ENCODE measurements at places on chromosomes 1 and 21.
A peak's percentile ranks its signal among the peaks of the same experiment; 100 is the strongest.

- DNase-seq: no peak
Observed at GRCh38 chr1:222588135-222588534, 1.6 kb downstream of the TAF1A start.

- no peak for DNase-seq
Observed at GRCh38 chr1:117930173-117930447, 571 bp downstream of the WDR3 start.

GRCh38 chr1:27891196-27891889 lies 19.0 kb downstream of the THEMIS2 start:
- DNase-seq: no peak

DNA sequence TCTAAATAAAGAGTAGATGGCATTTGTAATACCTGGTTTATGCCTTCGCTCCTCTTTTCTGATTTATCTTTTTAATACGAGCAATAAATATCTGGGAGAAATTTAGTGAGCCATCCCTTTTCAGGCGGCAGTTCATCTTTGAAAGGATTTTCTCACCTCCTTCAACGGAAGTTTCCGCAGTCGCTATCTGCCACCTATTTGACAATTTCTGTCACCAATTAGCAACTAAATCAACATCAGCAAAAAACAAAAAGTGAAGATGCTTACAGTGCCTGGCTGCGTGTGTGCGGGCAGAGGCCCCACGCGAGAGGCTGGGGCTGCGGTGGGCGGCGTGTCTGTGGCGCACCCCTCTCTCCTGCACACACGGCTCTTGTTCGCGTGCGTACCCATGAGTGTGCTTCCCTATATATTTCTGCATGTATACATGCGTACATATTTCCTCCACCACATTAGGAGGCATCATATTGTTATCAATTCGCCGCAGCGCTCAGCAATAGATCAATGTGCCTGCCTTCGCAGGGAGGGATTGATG lies 117.3 kb upstream of the BARHL2 start:
- DNase-seq: no peak

DNA sequence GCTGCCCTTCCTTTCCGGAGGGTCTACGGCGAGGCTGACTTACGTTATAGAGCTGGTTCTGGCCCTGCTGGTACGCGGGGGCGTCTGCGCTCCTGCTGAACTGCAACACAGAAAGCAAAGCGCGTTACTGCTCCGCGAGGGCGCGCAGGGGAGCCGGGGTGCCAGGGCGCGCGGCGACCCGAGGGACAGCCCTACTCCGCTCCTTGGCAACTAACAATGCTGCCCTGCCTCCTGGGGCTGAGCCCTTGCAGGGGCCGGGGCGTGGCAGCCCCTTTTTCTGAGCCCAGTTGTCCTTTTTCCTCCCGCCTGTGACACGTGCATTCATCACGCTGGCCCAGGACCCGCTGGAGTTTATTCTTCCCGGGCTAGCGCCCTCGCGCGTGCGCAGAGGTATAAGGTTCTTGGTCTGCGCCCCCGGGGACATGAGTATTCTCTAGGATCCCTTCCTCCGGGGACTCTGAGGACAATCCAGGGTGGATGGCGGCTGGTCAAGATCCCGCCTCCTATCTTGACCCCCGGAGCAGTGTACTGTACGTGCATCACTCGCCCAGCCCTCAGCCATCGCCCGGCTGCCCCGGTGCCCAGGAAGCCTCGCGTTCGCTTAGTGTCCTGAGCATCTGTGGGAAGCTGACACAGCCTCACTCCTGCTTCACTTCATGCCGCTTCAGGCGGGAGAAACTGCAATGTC lies 78.9 kb downstream of the CD247 start:
- DNase-seq: no peak

DNA sequence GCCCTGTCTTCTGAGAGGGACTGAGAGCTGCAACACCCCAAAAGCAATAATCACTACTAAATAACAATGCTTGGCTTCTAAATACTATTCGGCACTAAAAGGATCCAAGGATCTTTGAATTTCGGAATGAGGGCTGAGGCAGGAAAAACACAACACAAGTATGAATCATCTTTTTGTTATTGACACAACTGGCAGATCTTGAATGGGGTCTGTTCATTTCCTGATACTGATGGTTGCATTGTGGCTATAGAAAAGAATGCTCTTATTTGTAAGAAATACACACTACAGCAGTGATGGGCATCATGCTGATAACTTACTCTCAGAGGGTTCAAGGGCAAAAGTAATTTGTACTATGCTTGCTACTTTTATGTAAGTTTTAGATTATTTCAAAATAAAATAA lies 149.2 kb upstream of the PLD5 start:
- no peak for DNase-seq

DNA sequence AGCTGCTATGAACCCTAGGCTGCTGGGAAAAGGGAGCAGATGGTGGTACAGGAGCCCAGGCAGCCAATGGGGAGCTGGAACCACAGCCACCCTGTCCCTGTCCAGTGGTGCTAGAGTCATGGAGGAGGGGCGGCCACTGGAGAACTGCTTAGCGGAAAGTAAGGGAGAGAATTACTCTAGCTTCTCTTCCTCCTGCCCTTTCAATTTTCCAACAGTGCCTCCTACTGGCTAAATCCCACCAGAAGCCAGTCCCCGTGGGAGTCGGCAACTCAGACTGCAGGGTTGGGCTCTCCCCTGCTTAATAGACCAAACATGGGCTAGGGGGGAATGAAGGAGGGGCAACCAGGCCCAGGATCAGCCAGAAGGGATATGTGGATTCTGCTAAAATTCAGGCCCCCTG lies 154.5 kb downstream of the ACTL8 start:
- DNase-seq: no peak

- DNase-seq: no peak
Observed at GRCh38 chr1:98932184-98932583, 72.5 kb downstream of the PLPPR5 start.

- no peak for DNase-seq
Observed at GRCh38 chr1:110524311-110525248, 5.6 kb upstream of the KCNA10 start.

GRCh38 chr1:107538502-107538901 lies 397.7 kb downstream of the NTNG1 start:
- DNase-seq: no peak

DNA sequence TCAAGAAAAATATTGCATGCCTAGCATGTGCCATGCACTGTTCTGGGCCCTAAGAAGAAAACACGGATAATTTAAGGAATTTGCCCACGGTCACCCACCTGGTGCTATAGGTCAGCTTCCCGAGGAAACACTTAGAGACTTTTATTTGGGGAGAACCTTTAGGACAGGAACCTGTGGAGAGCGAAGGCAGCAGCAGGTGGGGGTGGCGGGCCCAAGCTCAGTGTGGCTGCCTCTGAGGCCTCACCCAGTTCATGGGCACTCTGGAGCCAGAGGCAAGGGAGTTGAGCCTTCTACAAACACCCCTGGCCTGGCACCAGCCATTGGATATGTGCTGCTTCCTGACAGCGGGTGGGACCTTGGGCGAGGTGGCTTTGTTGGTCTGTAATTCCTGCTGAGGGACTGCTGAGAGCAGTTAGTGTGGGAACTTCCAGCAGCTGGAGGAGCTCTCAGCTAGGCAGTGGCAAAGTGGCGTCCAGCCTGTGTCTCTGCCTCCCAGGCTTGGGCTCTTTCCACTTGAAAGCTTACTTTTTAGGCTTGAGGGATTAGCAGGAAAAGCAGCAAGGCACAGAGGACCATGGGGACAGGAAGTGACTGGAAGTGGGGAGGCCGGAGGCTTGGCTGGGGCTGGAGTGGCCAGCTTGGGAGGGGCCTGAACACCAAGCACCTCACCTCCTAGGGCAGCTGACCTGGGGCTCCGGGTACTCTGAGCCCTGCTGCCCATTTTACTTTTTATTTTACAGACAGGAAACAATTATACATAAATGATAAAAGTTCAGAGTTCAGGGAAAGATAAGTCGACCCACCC lies 19.1 kb downstream of the MRPL37 start:
- no peak for DNase-seq

DNA sequence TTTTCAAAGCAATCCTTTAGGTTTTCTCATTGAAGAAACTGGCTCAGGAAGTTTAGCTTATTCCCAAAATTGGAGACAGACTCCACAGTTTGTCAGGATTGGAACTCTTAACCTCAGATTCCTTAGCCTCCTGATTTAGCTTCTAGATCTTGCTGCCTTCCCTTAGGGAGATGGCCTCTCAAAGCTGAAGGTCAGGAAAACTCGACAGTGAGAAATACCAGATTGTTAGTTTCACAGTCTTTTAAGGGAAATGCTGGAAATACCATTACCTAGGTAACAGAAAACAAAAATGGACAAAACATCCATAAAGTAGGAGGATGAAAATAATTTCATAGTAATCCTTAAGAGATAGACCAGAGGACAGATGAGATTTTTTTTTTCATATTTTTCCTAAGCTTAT lies 7.8 kb downstream of the RASAL2 start:
- no peak for DNase-seq

DNA sequence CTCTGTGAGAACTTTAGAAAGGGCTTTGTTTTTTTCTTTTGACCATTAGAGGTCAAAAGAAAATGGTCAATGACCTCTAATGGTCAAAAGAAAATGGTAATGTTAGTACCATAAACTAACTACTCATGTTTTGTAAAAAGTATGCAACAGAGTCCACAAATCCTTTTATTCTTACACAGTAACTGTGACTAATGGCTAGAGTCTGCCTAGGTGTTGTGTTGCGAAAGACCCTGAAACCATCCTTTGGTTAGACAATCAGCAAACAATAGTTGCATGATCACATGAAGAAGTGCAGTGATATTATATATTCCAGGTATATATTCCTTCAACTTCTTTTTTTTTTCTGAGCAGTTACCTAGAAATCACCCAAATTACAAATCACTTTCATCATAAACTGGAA lies 40.9 kb downstream of the NEGR1 start:
- DNase-seq: no peak

DNA sequence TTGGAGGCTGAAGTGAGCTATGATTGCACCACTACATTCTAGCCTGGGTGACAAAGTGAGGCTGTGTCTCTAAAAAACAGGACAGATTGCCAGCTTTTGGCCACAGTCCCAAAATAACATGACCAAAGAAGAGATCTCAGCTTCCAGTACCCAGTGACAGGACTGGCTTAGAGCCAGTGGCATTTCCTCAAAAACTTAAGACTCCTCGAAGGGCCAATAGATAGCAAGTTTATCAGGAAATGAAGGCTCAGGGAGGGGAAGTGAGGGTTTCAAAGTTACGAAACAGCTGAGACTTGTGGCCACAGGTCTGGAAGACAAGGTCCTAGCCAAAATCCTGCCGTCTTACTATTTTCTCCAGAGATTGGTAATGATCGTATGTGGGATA lies 6.3 kb upstream of the TMEM39B start:
- DNase-seq: peak; percentile 85

GRCh38 chr1:55369474-55369873 lies 154.3 kb upstream of the USP24 start:
- no peak for DNase-seq

- no peak for DNase-seq
Observed at GRCh38 chr1:10989095-10989494, 23.4 kb upstream of the TARDBP start.

DNA sequence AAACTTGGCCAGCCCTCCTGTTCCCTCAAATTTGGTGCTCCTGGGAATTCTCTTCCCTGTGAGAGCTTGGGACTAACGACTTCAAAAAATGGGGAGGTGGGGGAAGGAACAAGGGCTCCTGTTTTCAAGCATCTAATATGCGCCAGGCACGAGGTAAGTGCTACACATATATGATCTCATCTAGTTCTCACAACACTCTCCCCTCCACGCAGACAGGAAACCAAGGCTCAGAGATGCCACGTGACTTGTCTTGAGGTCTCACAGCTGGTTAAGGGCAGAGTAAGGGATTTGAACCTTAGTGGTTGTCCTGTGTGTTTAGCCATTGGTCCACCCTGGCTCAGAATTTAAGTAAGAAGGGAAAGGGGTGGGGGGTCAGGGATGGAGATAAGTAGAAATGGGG lies 125.9 kb downstream of the DMRTB1 start:
- no peak for DNase-seq

GRCh38 chr1:50352428-50352827 lies 70.8 kb downstream of the DMRTA2 start:
- peak; percentile 2 for DNase-seq

DNA sequence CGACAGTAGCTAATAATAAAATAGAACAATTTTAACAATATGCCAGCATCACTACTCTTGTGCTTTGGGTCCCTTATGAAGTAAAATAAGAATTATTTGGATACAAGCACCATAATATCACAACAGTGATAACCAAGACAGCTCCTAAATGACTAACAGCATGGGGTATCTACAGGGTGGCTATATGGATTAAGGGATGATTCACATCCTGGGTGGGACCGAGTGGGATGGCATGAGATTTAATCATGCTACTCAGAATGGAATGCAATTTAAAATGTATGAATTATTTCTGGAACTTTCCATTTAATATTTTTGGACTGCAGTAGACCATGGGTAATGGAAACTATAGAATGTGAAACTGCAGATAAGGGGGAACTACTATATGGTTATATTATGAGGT lies 28.1 kb upstream of the B3GALNT2 start:
- DNase-seq: no peak

- DNase-seq: no peak
Observed at GRCh38 chr1:215807911-215808436, 240.9 kb downstream of the KCTD3 start.

DNA sequence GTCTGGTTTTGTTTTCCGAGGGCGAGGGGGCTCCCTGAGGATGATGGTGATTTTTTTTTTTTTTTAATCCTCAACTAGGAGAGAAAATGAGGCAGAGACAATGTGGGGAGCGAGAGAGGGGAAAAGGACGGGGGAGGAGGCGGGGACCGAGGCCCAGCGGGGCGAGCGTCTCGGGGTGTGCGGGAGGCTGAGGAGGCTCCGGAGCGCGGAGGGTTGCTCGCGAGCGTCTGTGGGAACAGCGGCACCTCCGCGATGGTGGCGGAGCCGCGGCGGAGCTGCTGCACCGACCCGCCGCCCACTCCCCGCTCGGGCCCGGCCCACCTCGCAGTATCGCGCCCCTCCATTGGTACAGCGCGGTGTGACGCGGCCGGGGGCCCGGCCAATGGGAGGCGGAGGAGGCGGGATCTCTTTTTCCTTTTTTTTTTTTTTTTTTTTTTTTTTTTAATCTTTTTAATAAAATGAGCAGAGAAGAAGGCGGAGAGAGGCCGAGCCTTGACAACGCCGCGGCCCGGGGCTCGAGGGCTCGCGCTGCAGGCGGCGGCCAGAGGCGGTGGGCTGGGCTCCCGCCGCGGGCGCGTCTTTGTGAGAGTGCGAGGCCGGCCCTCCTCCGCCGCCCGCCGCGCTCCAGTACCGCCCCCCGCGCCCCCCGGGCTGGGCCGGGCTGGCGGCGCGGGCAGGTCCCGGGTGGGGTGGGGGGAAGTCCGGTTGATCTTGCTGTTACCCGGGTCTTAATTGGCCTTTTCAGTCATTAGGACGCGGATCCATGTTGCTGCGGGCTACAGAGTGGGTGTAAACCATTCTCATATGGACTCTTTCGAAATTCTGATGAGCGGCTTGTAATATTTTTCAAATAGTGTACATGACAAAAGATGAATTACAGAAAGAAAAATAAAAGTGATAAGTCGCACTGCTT lies at the start of gene RERE:
TSS of gene RERE (minus strand) at position 229 of the 913 bp plus-strand sequence.
- peak; percentile 94 for DNase-seq

DNA sequence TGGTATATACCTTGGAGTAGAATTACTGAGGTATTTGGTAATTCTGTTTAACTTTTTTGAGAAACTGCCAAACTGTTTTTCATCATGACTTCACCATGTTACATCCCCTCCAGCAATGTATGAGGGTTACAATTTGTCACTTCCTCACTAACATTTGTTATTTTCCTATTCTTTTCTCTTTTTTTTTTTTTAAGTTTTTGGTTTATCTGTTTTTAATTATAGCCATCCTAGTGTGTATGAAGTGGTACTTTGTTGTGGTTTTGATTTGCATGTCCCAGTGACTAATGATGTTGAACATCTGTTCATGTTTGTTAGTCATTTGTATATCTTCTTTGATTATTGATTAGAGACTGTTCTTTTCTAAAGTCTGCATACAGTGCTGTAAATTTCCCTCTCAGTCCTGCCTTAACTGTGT lies 147.3 kb downstream of the HS2ST1 start:
- DNase-seq: no peak

Measured in coronary artery (tissue), 2 donors.